ENCODE measurements at places on chromosomes 2 and 18. TPM values are rescaled to one million over a fixed set of nuclear protein-coding genes. Genes with fewer than 3 reads are reported as not detected.

TIA1 gene
- 86.8 TPM for total RNA-seq

UGT1A4 gene
- not detected for total RNA-seq

PLCL1 gene
- total RNA-seq: 12.4 TPM

GLI2 gene
- total RNA-seq: 22.2 TPM

TMEM200C gene
- 0.69 TPM for total RNA-seq

NPC1 gene
- total RNA-seq: 55.0 TPM

DNA sequence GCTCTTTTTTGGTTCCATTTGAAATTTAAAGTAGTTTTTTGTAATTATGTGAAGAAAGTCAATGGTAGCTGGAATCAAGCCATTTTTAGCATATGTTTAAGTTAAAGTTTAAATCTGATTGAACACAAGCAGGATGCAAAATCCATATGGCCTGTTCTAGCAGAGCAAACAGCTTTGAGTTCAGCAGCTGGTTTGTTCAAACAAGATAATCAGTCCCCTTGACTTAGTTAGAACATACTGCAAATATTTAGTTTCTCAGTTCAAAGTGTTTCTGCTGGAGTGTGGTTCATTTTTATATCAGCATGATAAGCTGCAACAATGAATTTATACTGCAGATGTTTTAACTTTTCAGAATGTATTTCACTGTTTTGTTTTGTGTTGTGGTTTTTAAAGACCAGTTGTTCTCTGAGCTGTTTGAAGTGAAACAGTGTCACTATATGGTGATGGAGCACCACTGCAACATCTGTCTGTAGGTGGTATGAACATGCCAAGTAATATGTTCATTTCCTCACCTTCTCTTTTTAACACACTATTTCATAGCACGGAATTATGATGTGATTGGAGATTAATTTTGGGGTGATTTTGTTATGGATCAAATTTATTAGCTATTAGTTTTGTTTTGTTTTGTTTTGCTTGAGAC, 125.3 kb downstream of the COL4A4 start:
- H3K27ac ChIP-seq: no peak overlapping the region
- no peak overlapping the region for H3K4me3 ChIP-seq
- no peaks in the 10 kb centered on the region for H3K4me1 ChIP-seq
- no peaks in the 10 kb centered on the region for H3K27me3 ChIP-seq

DNA sequence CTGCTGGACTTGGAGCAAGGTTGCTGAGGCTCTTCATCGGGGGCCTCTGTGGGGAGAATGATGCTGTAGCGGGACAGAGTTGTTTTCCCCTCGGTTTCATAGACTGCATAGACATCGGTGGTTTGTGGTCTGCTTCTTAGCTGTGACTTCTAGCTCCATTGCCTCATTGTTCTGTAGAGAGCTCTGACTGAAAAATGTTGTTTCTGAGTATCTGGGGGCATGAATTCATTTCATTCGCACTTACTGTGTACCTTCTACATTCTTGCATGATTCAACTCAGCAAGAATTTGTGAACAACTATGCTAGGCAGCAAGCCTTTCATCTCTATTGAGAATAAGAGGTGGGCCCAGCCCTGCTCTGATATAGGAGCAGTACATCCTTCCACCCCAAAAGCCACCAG, 406.8 kb downstream of the NBAS start:
- DNase-seq: no peak
- no peaks in the 10 kb centered on the region for H3K36me3 ChIP-seq
- no peaks in the 10 kb centered on the region for H3K4me1 ChIP-seq
- no peak overlapping the region for H3K27ac ChIP-seq

DNA sequence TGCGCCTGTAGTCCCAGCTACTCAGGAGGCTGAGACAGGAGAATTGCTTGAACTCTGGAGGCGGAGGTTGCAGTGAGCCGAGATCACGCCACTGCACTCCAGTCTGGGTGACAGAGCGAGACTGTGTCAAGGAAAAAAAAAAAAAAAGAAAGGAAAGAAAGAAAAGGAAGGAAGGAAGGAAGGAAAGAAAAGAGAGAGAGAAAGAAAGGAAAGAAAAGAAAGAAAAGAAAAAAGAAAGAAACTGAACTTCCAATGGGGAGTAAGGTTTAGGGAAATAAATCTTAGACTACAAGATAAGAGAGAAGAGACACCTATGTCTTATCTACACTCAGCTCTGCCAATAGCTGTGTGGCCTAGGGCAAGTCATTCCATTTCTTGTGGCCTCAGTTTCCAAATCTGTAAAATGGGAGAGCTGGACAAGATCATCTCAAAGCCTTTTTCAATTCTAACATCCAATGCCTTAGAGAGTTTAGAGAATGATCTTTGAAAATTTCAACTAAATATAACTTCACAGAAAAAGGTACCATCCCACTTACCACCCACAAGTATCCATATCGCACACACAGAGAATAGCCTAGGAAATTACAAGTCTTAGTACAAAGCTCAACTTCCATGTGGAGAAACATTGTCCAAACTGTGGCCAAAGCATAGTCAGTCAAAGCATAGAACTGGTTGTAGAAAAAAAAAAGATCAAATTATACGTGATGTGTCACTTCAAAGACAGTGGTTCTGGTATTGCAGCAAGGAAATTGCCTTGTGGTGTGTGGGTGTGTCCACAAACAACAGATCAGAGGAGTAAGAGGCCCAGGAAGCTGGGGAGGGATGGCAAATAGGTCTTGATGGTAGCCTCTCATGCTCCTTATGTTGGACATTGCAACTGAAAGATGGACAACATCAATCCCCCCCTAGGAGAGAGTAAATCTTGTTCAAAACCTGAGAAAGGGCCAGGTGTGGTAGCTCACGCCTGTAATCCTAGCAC, 42.4 kb downstream of the SLC14A2 start:
- H3K27ac ChIP-seq: no peak overlapping the region
- no peaks in the 10 kb centered on the region for H3K36me3 ChIP-seq
- peaks cover 3% of the 10 kb centered on the region for H3K4me1 ChIP-seq
- H3K27me3 ChIP-seq: no peaks in the 10 kb centered on the region
- H3K4me3 ChIP-seq: no peak overlapping the region

DNA sequence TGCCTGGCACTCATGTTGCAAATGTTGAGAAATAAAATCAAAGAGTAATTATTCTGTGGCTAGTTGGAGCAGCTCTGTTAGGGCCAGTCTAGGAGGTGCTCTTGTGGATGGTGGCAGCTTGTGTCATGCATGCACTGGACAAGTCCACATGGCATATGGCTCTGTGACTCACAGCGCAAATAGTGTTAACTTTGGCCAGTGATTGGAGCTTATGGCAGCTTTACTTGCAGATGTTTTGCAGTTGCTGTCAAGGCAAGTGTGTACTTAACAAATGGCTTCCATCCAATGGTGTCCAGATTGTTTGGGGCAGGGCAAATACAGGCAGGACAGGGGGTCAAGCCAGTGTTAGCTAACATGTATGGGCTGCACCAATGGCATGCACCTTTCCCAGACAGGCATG, 26.1 kb upstream of the TMX3 start:
- no peak for DNase-seq
- no peak overlapping the region for H3K4me3 ChIP-seq
- no peak overlapping the region for H3K27ac ChIP-seq

- H3K27ac ChIP-seq: no peak overlapping the region
- H3K36me3 ChIP-seq: no peaks in the 10 kb centered on the region
- H3K4me1 ChIP-seq: no peaks in the 10 kb centered on the region
- no peak for DNase-seq
- no peaks in the 10 kb centered on the region for H3K27me3 ChIP-seq
- H3K4me3 ChIP-seq: no peak overlapping the region
These were observed 81.2 kb downstream of the TSN start for GRCh38 chr2:121836611-121837010.

GRCh38 chr18:55489034-55489986, 98.7 kb downstream of the TCF4 start:
- H3K4me1 ChIP-seq: no peaks in the 10 kb centered on the region
- no peaks in the 10 kb centered on the region for H3K36me3 ChIP-seq
- no peak for DNase-seq

DNA sequence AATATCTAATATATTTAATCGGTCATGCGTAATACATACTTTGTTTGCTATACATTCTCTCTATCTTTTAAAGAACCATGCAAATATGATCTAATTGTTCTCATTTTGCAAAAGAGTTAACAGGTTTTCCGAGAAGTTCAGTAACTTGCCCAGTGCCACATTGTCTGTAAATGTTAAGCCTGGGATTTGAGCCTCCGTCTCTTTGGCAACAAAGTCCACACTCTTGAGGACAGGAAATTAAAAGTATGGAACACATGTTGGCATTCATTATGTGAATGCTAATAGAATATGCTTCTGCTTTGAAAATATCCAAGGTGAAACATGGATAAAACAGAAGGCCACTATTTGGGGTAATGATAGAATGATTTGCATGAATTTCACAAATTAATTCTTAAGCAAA, 85.2 kb downstream of the LRP1B start:
- H3K4me1 ChIP-seq: no peaks in the 10 kb centered on the region
- no peak overlapping the region for H3K27ac ChIP-seq
- no peak overlapping the region for H3K4me3 ChIP-seq
- DNase-seq: no peak

DNA sequence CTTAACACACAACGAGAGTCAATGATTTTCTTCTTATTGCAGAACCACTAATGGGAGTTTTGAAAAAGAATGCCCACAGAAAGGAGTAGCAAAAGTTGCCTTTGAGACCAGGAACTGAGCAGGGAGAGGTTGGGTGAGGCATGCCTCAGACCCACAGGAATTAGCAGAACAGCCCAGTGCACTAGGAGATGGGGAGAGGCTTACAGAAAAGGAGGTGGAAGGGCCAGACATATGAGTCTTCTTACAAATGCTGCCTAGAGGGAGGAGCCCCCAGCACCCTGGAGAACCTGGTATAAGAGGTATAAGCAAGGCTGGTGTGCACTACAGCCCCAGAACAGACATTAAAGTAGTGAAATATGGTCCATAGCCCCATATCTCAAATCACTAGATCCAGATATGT, 162.0 kb downstream of the DTNA start:
- no peak for DNase-seq
- H3K4me1 ChIP-seq: no peaks in the 10 kb centered on the region
- H3K36me3 ChIP-seq: no peaks in the 10 kb centered on the region
- H3K4me3 ChIP-seq: no peak overlapping the region
- H3K27ac ChIP-seq: no peak overlapping the region

GRCh38 chr2:187554011-187554703, at the start of gene TFPI:
TSS of gene TFPI (minus strand) at chr2:187554435. CDS start at chr2:187503768, 50,667 bp downstream.
- H3K4me1 ChIP-seq: no peaks in the 10 kb centered on the region
- DNase-seq: peak; percentile 43
- no peaks in the 10 kb centered on the region for H3K36me3 ChIP-seq
- peak within 1 kb of the TSS; percentile 73 for H3K27ac ChIP-seq

- no peak overlapping the region for H3K27ac ChIP-seq
- DNase-seq: no peak
- H3K4me3 ChIP-seq: no peak overlapping the region
- no peaks in the 10 kb centered on the region for H3K27me3 ChIP-seq
- H3K36me3 ChIP-seq: no peaks in the 10 kb centered on the region
These were observed 46.2 kb downstream of the E2F6 start for GRCh38 chr2:11419781-11420180.

- H3K36me3 ChIP-seq: no peaks in the 10 kb centered on the region
- H3K27ac ChIP-seq: peak overlapping the region; percentile 65
- peak; percentile 60 for DNase-seq
- peaks cover 30% of the 10 kb centered on the region for H3K4me1 ChIP-seq
- no peaks in the 10 kb centered on the region for H3K27me3 ChIP-seq
- no peak overlapping the region for H3K4me3 ChIP-seq
These were observed 52.6 kb downstream of the NCK2 start for GRCh38 chr2:105797298-105797819.

- H3K4me1 ChIP-seq: no peaks in the 10 kb centered on the region
- H3K4me3 ChIP-seq: no peak overlapping the region
- H3K27me3 ChIP-seq: no peaks in the 10 kb centered on the region
These were observed 163.3 kb downstream of the SLC39A10 start for GRCh38 chr2:195820373-195820772.

DNA sequence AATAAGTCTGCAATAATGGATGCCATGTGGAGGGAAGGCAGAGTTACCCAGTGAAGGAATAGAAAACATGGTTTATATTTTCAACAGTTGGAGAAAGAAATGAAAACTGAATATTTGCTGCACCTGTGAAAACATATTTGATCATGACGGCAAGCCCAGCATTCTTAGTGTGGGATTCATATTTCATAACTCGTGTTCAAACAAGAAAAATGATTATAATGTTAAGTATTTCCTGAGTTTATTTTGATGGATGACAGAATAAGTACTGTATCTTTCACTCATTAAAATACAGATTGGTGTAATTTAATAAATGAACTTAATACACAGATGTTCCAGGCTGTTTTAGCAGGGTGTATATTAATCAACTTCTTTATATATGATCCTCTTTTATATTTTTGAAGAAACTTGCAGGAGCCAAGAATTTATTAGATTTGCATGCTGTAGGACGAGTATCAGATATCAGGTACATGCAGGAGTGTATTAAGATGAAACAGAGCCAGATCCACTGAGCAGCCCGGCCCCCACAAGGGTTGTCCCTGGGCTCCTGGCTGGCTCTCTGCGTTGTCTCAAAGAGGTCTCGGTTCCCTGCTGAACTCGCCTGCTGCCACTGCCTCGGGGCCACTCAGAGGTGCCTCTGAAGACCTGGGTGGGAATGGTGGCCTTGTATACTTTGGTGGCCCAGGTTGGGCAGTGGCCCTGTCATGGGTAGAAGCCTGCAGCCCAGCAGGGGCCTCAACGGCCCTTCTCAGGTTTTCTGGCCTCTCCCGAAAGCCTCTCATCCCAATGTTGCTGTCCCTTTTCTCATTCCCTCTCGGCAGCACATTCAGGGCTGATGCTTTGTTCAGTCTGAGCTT, 95.0 kb upstream of the LDAH start:
- no peaks in the 10 kb centered on the region for H3K4me1 ChIP-seq
- H3K27ac ChIP-seq: no peak overlapping the region
- no peak overlapping the region for H3K4me3 ChIP-seq
- no peaks in the 10 kb centered on the region for H3K36me3 ChIP-seq
- no peaks in the 10 kb centered on the region for H3K27me3 ChIP-seq
- no peak for DNase-seq

GRCh38 chr2:33489835-33490431, 13.5 kb downstream of the RASGRP3 start:
- no peaks in the 10 kb centered on the region for H3K36me3 ChIP-seq
- DNase-seq: no peak
- no peaks in the 10 kb centered on the region for H3K4me1 ChIP-seq

- H3K4me3 ChIP-seq: no peak overlapping the region
- no peaks in the 10 kb centered on the region for H3K4me1 ChIP-seq
- H3K36me3 ChIP-seq: no peaks in the 10 kb centered on the region
These were observed 236.5 kb downstream of the NDUFA10 start for GRCh38 chr2:239788576-239789098.

DNA sequence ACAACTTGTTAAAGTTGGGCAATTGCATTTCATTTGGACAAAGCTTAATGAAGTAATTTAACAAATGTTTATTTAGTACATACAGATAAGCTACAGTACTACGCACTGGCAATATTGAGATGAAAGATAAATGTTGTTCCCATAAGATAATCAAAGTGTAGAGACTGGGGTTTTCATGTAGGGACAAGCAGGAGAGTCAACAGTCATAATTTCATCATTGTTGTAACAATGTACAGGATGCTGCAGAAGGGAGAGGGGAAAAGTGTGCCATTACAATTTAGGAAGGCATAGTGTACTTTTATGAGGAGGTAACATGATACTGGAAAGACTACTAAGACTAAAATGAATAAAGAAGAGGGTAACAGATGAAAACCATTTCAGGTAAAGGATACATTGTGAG, 441.6 kb downstream of the ERBB4 start:
- H3K27ac ChIP-seq: no peak overlapping the region
- no peaks in the 10 kb centered on the region for H3K27me3 ChIP-seq
- DNase-seq: no peak
- H3K4me3 ChIP-seq: no peak overlapping the region
- no peaks in the 10 kb centered on the region for H3K4me1 ChIP-seq
